ENCODE measurements at places on chromosomes 11 and 22. TPM values are rescaled to one million over a fixed set of nuclear protein-coding genes. Genes with fewer than 3 reads are reported as not detected.
A peak's percentile ranks its signal among the peaks of the same experiment; 100 is the strongest.

Gene PRAME
- 0.05 TPM for total RNA-seq

DNA sequence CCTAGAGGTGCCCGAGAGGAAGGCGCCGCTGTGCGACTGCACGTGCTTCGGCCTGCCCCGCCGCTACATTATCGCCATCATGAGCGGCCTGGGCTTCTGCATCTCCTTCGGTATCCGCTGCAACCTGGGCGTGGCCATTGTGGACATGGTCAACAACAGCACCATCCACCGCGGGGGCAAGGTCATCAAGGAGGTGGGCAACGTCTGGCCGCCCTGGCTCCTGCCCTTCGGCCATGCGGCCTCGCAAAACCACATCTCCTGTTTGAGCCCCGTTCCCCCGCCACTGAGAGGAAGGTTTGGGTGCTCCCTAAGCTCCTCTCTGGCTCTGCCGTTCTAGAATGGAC is 3.4 kb downstream of the SLC17A6 start:
- no peak overlapping the region for H3K4me3 ChIP-seq
- H3K27ac ChIP-seq, result no peak overlapping the region
- no peaks in the 10 kb centered on the region for H3K4me1 ChIP-seq

GRCh38 chr11:62850911-62851806 is 11.8 kb upstream of the WDR74 start:
- H3K27me3 ChIP-seq, result no peaks in the 10 kb centered on the region
- H3K4me1 ChIP-seq, result peaks cover 21% of the 10 kb centered on the region
- peaks cover 46% of the 10 kb centered on the region for H3K36me3 ChIP-seq
- H3K4me3 ChIP-seq, result no peak overlapping the region
- no peak for DNase-seq
- no peak overlapping the region for H3K27ac ChIP-seq

GRCh38 chr11:117618982-117619355 is 178.0 kb downstream of the DSCAML1 start:
- H3K4me3 ChIP-seq, result no peak overlapping the region
- no peaks in the 10 kb centered on the region for H3K36me3 ChIP-seq
- H3K27ac ChIP-seq, result no peak overlapping the region
- DNase-seq, result no peak

- no peak overlapping the region for H3K4me3 ChIP-seq
- peaks cover 38% of the 10 kb centered on the region for H3K4me1 ChIP-seq
- no peak for DNase-seq
- peak overlapping the region; percentile 89 for H3K27ac ChIP-seq
- H3K27me3 ChIP-seq, result no peaks in the 10 kb centered on the region
Observed at GRCh38 chr11:12200991-12201985, 90.9 kb downstream of the MICAL2 start.

Gene HEPHL1
- not detected for total RNA-seq

DNA sequence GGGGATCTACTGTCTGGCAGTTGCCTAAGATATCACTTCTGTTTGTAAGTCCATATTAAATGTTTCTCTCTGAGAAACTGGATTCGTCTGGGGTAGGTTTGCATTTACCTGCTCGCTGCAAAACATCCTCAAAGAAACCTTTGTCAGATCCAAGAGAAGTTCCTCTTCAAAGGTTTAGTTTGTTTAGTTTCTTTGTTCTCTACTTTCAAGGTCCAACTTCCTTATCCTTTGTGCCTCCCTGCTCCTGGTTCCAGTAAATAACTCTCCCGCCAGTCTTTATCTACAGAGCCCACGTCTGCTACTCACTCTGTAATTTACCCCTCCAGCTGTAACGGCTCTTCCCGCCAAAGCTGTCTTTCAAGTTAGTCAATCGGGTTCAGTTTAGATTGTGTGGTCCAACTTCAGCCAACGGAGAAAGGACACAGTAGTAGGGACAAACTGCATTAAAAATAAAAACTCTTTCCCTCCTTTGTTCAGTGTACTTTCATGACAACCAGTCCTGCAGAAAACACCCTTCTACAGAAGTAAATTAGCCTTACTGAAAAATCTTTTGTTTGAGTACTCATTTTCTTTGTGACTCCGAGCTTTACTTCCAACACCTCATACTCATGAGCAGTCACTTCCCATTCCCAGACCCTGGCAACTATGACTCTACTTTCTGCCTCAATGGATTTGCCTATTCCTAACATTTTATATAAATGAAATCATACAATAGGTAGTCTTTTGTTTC is 41.0 kb downstream of the TMPRSS5 start:
- H3K27me3 ChIP-seq, result no peaks in the 10 kb centered on the region
- H3K4me1 ChIP-seq, result peaks cover 53% of the 10 kb centered on the region
- H3K36me3 ChIP-seq, result no peaks in the 10 kb centered on the region
- H3K4me3 ChIP-seq, result no peak overlapping the region
- H3K27ac ChIP-seq, result peak overlapping the region; percentile 97

GRCh38 chr11:120211522-120212258 is 858 bp downstream of the OAF start:
- no peak for DNase-seq
- no peaks in the 10 kb centered on the region for H3K27me3 ChIP-seq
- peaks cover 13% of the 10 kb centered on the region for H3K4me1 ChIP-seq
- peak overlapping the region; percentile 55 for H3K4me3 ChIP-seq
- no peaks in the 10 kb centered on the region for H3K36me3 ChIP-seq

DNA sequence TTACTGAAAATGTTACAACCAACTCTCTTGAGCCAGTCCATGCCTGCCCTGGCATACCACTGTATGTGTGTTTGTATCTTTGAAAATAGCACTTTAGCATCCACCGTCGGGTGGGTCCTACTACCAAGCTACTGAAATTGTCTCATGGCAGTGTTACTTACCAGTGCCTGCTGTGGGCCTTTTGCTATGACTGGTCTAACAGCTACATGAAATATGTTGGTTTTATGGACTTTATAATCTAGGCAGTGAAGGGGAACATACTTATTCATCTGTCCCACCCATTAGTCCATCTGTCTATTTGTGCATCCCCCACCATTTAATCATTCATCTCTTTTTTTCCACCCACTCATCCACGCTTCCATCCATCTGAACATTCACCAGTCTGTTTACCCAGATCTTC is 106.0 kb downstream of the NAV2 start:
- no peaks in the 10 kb centered on the region for H3K27me3 ChIP-seq
- no peaks in the 10 kb centered on the region for H3K4me1 ChIP-seq
- H3K4me3 ChIP-seq, result no peak overlapping the region
- no peaks in the 10 kb centered on the region for H3K36me3 ChIP-seq
- no peak overlapping the region for H3K27ac ChIP-seq

DNA sequence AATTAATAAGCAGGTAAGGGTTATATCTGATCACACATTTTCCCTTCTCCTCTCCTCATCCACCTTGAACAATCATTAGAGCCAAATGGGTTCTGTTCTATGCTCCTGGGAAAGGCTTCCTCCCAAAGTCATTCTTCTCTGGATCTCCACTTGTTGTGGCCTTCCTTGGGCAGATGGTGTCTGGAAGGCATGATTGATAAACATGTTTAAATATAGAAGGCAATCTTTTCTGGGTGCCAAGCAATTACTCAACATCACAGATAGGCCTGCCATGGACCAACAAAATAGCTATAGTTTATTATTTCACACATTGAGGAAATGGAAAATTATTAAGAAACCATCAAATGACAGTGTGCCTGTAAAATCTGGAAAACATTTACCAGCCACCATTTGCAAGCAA is 73.5 kb downstream of the KCNA4 start:
- H3K27me3 ChIP-seq, result no peaks in the 10 kb centered on the region
- no peaks in the 10 kb centered on the region for H3K36me3 ChIP-seq
- DNase-seq, result no peak

DNA sequence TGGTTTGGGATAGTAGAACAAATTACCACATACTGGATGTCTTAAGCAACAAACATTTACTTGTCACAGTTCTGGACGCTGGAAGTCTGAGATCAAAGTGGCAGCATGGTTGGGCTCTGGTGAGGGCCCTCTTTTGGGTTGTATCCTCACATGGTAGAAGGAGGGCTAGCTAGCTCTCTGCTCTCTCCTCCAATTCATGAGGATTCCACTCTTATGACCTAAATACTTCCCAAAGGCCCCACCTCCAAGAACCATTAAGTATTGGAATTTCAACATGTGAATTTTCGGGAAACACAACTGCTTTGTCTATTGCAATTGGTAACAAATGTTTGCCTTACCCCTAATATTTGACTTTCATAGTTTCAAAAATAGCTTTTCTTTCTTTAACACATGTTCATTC is 52.6 kb downstream of the MUC15 start:
- H3K27me3 ChIP-seq, result no peaks in the 10 kb centered on the region
- H3K4me3 ChIP-seq, result no peak overlapping the region
- no peaks in the 10 kb centered on the region for H3K4me1 ChIP-seq
- no peaks in the 10 kb centered on the region for H3K36me3 ChIP-seq
- DNase-seq, result no peak

DNA sequence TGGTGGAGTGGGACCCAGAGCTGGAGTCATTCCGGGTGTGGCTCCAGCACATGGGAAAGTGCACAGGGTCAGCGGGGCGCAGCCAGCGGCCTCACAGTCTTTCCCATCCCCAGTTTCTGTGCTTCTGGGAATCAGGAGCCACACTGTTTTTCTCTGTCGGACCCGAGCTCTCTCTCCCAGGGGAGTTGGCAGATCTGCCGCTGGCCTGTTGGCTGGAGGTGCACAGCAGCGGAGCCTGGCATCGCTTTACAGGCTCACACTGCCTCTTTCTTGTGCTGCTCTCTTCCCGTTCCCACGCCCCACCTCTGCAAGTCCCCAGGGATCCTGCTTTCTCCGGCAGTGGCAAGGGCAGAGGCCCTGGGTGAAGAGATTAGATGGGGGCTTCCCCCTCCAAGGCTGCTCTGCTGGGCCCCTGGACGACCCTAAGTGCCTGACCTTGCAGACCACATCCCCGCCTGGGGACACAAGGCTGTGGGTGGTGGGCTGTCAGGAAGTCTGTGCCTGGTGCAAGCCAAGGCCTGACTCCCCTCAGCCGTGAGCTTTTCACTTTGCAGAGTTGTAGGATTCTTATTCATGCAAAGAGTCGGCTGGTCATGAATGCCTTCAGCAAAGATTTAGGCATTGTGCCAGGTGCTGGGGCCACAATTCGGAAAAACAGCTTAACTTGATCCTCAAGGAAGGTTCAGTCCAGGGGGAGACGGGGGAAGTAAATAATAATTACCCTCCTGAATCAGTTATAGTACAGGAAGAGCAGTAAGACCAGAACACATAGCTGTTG is 116.3 kb downstream of the TIMP3 start:
- H3K36me3 ChIP-seq, result no peaks in the 10 kb centered on the region
- 0 out of 2 replicates have a peak, but pooled peaks cover 4% of the 10 kb centered on the region for H3K27me3 ChIP-seq
- H3K27ac ChIP-seq, result no peak overlapping the region

DNA sequence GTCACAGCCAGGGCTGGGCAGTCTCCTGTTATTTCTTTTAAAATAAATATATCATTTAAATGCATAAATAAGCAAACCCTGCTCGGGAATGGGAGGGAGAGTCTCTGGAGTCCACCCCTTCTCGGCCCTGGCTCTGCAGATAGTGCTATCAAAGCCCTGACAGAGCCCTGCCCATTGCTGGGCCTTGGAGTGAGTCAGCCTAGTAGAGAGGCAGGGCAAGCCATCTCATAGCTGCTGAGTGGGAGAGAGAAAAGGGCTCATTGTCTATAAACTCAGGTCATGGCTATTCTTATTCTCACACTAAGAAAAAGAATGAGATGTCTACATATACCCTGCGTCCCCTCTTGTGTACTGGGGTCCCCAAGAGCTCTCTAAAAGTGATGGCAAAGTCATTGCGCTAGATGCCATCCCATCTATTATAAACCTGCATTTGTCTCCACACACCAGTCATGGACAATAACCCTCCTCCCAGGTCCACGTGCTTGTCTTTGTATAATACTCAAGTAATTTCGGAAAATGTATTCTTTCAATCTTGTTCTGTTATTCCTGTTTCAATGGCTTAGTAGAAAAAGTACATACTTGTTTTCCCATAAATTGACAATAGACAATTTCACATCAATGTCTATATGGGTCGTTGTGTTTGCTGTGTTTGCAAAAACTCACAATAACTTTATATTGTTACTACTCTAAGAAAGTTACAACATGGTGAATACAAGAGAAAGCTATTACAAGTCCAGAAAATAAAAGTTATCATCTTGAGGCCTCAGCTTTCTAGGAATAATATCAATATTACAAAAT is 13.4 kb downstream of the OR51B4 start:
- H3K27me3 ChIP-seq, result no peaks in the 10 kb centered on the region
- no peak overlapping the region for H3K27ac ChIP-seq
- peak; percentile 62 for DNase-seq
- H3K36me3 ChIP-seq, result no peaks in the 10 kb centered on the region

GRCh38 chr22:27801202-27801615 is 347 bp downstream of the MN1 start:
- peak overlapping the region; percentile 72 for H3K4me3 ChIP-seq
- peaks cover 22% of the 10 kb centered on the region for H3K27me3 ChIP-seq
- peak; percentile 60 for DNase-seq
- peaks cover 17% of the 10 kb centered on the region for H3K36me3 ChIP-seq
